NCI-H1694 treated with DMSO at 0.1 percent for 48 hours (cell line): ENCODE measurements at places on chromosomes 2 and 18.

GRCh38 chr2:100140582-100140981, 1.8 kb downstream of the AFF3 start:
- no peak for DNase-seq

DNA sequence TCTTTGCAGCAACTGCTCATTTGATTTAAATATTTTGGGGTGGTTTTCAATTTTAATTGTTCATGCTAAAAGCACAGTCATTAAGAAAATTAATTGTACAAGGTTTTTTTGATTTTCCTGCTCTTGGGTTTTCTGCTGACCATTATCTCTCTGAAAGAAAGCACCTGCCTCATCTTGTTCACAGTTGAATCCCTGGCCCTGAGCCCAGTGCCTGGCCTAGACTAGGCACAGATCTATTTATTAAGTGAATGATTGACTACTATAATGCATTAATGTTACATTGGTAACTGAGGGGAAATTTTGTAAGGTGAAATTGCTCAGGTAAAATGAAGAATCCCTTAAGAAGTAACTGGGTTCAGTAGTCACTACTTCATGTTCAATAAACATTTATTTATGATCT, 22.0 kb downstream of the IL1RL2 start:
- no peak for DNase-seq

- no peak for DNase-seq
These were observed 137.6 kb upstream of the BCL2L11 start for GRCh38 chr2:110983133-110983532.

- peak; percentile 61 for DNase-seq
These were observed 12.7 kb upstream of the FHOD3 start for GRCh38 chr18:36284671-36285295.

- DNase-seq: no peak
These were observed 68.4 kb downstream of the TRAPPC12 start for GRCh38 chr2:3447789-3448317.

- no peak for DNase-seq
These were observed 225.7 kb downstream of the ARL6IP6 start for GRCh38 chr2:152944099-152944498.

DNA sequence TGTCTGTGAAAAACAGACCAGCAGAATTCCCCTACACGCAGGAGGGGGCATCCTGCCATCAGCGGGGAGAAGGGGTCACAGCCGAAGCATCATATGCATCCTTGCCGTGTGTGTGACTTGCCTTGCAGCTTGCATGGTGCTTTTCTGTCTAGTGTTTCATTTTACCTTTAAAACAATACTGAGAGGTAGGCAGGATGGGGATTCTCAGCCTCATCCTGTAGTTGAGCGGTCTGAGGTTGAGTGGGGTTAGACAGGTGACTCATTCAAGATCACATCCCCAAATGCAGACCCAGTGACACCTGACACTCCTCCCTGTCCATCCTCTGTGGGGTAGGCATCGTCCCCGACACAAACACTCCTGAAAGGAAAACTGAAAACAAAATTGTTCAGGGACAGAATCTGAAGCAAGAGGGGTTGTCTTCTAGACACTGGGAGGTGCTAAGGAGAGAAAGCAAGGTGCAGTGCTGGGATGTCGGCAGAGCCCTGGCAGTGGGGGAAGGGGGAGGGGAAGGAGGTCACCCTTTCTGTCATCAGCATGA, 7.9 kb downstream of the ARL4C start:
- no peak for DNase-seq

GRCh38 chr2:18849841-18850578, 260.6 kb upstream of the NT5C1B start:
- no peak for DNase-seq

DNA sequence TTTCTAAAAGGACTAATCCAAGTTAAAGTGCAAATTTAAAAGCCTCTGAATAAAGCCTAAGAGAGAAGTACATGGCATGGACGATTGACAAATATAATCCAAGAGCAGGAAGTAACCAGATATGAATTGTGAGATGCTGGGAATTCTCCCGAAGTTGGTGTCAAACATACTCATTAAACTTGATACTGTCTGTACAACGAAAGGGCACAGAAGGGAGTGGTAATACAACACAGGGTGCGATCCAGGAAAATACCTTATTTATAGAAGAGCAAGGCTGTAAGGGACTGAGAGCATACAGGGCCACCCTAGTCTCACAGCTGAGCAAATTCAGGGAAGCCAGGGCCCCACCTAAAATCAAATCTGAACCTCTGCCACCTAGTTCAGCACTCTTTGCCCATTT, 41.6 kb downstream of the SEMA4F start:
- no peak for DNase-seq

GRCh38 chr2:74239346-74239745, 40.9 kb downstream of the MTHFD2 start:
- DNase-seq: no peak

GRCh38 chr18:11279461-11279860, 130.1 kb upstream of the PIEZO2 start:
- DNase-seq: no peak

DNA sequence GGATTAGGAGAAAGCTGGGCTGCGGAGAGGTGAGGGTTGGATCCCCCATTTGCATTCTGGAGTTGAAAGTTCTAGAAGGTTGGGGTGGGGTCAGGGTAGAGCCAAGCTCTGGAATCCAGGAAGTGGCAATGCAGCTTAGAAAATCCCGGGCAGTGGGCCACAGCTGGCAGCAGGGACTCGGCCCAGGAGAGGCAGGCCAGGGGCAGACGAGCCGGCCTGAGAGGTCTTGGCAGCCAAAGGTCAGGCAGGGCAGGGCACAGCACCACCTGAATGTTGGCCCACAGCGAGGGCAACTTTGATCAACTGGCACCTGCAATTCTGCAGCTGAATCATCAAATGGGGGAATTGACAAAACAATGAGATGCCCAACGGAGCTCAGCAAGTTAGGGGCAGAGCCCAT, 139.2 kb downstream of the INHBB start:
- no peak for DNase-seq

DNA sequence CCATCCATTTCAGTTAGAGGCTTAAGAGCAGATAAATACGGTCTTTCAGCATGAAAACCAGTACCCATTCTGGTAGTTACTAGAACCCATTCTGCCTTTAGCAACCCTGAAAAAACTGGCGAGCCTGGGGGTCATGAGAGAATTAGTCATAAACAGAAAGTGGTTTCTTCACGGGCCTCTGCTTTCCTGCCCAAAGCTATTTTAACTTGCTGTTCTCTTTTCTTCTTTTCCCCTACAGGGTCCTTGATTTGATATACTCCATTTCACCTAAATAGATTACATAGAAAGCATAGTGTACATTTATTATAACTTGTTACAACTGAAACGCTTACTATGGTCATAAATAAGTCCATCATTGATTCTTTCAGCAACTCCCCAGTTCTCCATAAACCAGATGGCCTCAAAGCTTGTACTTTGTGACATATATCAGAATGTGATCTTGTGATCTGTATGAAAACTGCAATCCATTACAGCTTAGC, 48.3 kb downstream of the WDFY1 start:
- DNase-seq: no peak

DNA sequence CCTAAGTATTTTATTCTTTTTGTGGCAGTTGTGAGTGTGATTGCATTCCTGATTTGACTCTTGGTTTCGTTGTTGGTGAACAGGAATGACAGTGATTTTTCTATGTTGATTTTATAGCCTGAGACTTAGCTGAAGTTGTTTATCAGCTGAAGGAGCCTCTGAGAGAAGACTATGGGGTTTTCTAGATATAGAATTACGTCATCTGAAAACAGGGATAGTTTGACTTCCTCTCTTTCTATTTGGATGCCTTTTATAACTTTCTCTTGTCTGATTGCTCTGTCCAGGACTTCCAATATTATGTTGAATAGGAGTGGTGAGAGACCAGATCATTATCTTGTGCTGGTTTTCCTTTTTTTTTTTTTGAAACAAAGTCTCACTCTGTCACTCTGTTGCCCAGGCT, 18.0 kb upstream of the NOL4 start:
- DNase-seq: no peak

DNA sequence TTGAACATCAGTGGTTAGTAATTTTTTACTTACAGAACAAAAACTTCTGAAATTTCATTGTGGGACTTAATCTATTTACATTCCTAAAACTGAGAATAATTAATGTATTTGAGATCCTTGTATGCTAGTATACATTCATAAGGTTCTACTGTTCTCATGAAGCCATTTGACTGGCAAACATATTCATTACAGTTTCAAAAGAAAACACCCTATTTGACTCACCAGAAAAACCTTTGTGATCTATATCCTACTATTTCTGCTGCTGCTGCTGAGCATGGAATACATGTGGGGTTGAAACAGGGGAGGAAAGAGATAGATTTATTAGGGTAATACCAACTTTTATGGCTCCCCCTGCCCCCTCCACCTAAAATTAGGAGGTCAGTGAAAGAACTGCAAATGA, 21.8 kb downstream of the MARS2 start:
- DNase-seq: no peak

DNA sequence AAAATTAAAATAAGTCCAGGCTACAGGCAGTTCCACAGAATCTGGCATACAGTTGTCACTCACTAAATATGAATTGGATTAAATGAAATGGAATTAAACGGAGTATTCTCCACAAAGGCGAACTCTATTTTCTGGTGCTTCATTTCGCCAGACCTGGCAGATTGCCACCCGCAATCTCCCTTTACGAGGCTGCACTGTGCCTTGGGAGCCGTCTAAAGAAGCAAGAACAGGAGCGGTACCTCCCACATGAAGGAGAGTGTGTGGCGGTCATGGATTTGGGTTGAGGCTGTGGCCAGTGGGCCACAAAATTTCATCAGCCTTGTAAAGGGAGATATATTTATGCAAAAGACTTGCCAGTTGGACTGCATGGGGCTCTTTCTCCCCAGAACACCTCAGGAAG, 151.0 kb downstream of the OSR1 start:
- no peak for DNase-seq

DNA sequence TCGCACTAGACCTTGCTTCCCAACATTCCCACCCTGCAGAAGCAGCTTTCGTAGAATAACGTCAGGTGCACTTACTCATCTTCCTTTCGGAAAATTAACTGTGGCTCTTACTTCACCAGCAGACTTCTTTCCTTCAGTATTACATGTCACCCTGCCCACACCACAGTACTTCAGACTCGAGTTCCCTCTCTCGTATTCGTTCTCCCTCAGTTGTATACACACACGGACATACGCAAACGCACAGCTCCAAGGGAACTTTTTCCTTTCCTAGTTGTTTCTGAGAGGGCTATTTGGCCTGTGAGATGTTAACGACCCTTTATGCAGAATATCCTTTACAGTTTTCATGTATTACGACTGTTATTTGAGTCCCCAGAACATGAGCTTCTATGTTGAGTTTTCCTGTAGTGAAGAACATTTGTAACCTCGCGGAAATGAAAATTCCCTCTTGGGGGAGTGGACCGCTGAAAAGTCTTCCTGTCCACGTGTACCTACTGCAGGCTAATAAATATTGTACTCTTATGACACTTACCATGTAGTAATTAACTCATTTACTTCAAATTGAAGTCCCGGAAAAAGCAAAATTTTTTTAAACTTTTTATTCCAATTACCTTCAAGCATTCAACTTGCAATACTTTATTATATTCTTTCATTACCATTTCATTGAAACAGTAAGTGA, 908 bp downstream of the ERLEC1 start:
- no peak for DNase-seq

DNA sequence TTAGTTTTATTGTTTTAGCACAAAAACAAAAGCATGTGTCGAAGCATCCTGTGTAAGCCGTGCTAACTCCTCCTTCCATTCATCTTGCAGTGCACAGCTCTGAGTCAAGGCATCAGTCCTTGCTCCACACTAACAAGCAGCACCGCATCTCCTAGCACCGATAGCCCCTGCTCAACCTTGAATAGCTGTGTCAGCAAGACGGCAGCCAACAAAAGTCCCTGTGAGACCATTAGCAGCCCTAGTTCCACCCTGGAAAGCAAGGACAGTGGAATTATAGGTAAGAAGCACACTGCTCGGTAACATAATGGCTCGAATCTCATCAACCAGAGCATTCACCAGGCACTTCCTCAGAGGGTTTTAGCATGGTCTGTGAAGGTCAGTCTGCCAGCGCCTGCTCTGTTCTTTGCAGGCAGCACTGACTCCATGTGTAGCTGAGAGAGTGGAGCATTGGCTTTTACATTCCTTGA, 136.2 kb downstream of the WDSUB1 start:
- DNase-seq: no peak

GRCh38 chr18:46278481-46279465, 174.6 kb downstream of the HAUS1 start:
- no peak for DNase-seq

- no peak for DNase-seq
These were observed 131.3 kb downstream of the GFPT1 start for GRCh38 chr2:69255760-69256159.

- no peak for DNase-seq
These were observed 55.6 kb downstream of the CYP26B1 start for GRCh38 chr2:72092111-72092510.

- DNase-seq: no peak
These were observed 226.7 kb downstream of the ERBB4 start for GRCh38 chr2:212311807-212312404.

DNA sequence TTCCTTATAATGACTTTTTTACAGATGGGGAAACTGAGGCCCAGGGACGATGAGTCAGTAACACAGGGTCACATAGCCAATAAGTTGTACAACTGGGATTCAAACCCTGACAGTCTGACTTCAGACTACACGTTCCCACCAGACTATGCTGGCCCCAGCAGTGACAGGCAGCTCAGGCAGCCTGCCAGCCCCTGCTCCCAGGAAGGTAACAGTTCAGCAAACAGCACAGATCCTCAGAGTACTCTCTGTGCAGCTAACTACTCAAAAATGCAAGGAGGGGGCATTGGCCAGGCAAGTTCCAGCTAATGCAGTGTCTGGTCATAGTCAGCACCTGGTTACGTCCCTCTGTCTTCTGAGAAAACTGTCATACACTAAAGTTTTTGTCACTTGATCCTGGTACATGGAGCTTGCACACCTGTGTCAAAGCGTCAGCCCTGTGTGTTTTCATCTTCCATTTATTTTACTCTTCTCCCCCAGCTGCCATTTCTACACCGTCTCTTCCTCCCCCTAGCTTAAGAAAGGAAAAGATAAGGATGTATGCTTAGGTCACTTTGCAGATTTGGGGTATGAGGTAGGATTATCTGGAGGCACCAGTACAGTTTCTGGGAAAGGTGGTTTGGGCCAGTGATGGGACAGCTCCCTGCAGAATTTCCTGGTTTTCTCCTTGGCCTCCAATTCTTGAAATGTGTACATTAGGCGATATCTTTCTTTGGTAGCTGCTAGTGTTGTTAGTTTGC, 4.5 kb downstream of the SMARCAL1 start:
- no peak for DNase-seq

- no peak for DNase-seq
These were observed 8.4 kb upstream of the POU3F3 start for GRCh38 chr2:104845552-104845931.

DNA sequence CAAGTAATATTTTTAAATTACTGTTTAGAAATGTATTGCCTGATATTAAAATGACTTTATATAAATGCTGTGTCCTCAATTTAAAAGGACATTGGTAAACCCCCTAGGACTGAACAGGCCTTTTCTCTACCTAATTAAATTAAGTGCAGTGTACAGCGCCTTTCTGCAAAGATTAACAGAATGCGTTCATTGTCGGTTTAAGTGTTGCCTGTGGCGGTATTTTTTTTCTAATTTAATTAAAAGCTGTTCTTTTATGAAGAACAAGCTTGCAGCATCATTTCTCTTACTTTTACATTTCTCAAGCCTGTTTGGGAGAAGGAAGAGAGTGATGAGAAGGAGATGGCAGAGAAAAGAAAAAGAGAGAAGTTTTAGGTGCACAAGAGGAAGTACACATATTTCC, 344.9 kb downstream of the CPS1 start:
- no peak for DNase-seq
